ENCODE measurements at places on chromosomes 5 and 9.

- DNase-seq = no peak
Observed at GRCh38 chr5:108168915-108169314, 213.0 kb downstream of the FBXL17 start.

DNA sequence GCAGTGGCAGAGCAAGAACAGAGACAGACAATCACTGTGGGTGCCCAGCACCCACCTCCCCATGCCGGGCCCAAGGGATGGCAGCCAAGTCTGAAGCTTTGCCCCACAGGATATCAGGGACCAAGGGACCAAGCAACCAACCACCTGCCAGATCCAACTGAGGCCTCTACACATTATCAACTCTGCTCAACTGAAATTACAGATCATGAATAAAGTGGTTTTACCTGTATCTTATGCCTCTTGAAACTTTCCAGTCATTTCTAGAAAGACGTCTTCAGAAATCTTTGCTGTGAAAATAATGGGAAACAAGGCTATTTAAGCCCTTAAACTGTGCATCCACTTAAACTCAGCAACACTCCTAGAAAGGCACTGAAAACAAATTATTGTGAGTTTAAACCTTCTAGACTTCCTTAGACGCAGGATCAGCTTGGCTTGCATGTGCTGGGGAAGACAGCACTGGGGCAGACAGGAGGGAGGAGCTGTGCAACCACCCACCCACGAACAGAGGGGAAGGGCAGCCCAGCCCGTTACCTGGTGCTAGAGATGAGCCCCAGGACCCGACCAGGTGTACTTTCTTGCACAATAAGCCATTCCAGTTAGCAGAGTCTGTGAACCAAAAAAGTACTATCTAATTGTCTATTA, 80.0 kb downstream of the SEMA4D start:
- no peak for DNase-seq

DNA sequence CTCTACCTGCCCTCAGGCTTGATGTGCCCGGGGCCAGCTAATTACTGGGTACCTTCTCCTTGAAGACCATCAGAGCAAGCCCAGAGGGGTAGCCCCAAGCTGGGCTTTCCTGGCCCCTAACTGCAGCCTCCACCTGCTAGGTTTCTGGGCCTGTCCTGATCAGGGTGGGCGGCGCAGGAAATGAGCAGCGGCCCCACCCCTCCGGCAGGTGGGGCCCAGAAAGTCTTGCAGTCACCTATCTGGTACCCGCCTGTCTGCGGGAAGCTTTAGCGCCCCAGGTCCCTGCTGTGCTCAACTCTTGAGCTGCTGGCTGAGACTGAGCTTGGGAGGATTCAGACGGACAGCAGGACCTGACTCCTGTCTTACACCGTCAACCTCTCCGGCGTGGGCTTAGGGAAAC, 37.1 kb upstream of the LHX2 start:
- no peak for DNase-seq

DNA sequence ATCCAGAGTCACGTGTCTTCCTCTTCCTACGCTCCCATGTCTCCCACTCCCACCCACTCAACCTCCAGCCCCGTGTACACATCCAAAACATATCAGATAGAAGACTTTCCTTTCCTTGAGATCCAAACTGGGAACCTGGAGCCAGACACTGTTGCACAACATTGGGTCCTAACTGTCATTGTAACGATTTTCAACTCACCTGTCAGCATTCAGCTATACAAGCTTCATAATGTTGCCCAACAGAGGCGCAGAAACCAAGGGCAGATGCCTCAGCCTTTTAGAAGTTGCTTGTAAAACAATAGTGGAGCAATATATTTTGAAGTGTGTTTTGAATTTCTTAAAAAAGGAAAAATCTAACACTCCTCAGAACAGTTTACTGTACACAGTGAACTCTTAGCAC, 84.9 kb upstream of the GLIS3 start:
- DNase-seq = no peak

DNA sequence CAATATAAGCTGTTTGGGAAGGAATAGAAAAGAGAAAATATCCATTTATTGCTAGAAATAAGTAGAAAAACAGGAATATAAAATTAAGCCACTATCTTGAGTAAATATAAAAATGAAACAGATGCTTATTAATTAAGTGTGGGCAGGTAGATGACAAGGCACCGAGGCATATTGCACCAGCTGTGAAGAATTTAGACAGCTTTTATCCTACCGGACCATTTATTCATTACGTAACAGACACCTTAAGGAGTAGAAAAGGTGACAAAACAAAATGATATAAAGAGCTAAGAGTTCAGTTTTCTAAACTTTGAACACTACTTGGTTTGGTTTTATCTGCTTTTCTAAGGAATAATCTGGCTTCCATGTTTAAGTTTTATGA, 404.1 kb downstream of the PTPRD start:
- no peak for DNase-seq

GRCh38 chr5:107251151-107251550, 419.6 kb downstream of the EFNA5 start:
- no peak for DNase-seq

- no peak for DNase-seq
Observed at GRCh38 chr5:93328833-93329232, 252.2 kb downstream of the NR2F1-AS1 start.

DNA sequence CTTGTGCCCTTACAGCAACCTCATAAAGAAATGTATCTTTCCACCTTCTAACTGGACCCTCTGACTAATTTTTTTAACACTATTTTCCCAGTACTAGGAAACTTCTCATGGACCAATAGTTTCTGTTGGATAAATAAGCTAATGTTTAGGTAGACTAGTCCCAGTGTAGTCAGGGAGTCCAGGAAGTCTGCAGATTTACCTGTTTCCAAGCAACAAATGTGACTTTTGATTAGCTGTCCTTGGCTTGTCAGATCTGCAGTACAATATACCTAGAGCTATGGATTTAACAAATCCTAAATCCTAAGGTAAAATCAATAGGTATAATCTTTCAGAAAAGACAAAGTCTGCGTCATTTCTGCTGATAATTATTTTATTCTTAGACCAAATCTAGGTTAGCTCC, 55.7 kb downstream of the FAM174A start:
- no peak for DNase-seq

- DNase-seq = no peak
Observed at GRCh38 chr5:153460421-153460820, 30.0 kb upstream of the GRIA1 start.

GRCh38 chr9:107707915-107708441, 218.4 kb upstream of the KLF4 start:
- no peak for DNase-seq

DNA sequence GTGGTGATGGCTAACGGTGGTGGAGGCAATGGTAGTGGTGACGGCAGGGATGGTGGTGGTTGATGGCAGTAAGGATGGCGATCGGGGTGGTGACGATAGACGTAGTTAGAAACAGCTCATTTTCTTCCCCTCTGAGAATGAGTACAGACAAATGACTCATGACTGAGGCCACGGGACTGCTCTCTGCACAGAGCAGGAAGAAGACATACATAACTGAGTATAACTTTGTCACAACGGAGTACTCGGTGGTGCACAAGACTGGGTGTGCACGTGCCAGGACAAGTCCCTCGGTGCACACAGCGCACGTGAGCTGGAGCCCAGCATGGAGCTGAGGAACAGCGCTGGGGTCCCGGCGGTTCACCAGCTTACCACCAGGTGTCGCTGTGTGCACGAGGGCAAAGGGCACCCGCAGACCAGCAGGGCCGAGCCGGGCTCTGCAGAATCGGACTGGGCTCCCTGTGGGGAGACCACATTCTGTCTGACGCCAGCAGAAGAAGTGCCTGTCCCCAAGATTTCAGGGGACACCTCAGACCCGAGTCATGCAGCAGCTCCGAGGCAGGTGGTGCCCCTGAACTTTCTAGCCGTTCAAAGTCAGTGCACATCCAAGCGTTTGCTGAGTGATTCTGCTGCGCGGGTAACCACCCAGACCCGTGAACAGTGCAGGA, 188.6 kb downstream of the FSTL4 start:
- no peak for DNase-seq

- DNase-seq = no peak
Observed at GRCh38 chr5:80034962-80035821, at the start of gene THBS4. Gene THBS4, plus strand, starts transcription at chr5:80035348. Its CDS starts 190 bp downstream, at chr5:80035538.

- no peak for DNase-seq
Observed at GRCh38 chr5:120479066-120479465, 15.0 kb downstream of the PRR16 start.

DNA sequence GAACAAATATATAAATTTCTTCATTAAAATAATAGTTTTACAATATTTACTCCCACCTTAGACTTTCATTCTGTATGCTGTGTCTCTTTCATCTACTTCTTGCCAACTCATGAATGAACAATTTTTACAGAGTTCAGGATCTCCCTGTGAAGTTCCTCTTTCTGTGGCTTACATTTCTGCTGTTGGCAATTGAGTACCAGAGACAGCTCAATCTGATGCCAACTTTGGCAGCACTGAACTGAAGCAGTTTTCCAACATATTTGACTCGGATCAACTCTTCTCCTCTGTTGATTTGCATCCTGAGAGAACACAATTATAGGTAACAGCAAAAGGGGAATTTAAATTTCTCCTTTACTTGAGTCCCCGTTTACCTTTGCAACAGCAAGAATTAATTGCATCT, 1262.2 kb downstream of the EFNA5 start:
- DNase-seq = no peak

DNA sequence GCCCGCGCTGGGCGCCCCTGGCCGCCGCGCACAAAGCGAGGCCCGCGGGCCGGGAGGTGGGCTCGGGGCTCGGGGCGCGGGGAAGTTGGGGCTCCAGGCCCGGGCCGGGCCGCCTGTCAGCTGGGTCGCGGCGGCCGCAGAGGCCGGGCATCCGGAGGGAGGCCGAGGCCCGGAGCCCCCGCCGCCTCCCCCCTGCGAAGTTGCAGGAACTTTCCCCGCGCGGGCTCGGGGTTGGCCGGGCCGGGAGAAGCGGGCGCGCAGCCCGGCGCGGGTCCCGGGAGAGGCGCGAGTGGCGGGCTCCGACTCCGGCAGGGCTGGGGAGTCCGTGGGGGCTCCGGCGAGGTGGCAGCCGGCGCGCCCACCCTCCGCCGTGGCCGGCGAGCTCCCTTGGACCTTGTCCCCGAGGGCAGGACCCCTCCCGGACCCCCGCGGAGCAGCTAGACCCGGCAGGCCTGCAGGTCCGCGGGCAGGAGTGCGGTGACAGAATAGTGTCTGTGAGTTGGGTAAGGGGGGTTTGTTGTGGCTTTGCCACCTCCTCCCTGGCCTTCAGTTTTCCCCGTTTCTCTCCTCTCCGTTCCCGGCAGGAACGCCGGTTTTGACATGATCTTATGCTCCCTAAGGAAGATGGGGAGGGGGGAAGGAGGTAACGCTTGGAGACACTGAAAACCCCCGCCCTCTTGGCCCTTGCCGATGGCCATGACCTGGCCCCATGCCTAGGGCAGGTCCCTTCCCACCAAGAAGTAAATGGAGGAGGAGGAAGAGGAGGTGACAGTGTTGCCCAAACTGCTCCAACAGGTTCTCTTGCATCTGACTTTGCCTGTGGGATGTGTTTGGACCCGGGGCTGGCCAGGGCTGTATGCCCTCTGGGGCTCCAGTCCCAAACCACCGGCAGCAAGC, 942 bp downstream of the PHF2 start:
- no peak for DNase-seq

- DNase-seq = no peak
Observed at GRCh38 chr9:22204240-22204639, 195.1 kb upstream of the CDKN2B start.

- no peak for DNase-seq
Observed at GRCh38 chr5:1235838-1236237, 10.7 kb downstream of the SLC6A18 start.

GRCh38 chr9:89097219-89097618, 81.4 kb downstream of the SHC3 start:
- no peak for DNase-seq

GRCh38 chr5:169895926-169896325, 84.4 kb downstream of the INSYN2B start:
- DNase-seq = no peak

DNA sequence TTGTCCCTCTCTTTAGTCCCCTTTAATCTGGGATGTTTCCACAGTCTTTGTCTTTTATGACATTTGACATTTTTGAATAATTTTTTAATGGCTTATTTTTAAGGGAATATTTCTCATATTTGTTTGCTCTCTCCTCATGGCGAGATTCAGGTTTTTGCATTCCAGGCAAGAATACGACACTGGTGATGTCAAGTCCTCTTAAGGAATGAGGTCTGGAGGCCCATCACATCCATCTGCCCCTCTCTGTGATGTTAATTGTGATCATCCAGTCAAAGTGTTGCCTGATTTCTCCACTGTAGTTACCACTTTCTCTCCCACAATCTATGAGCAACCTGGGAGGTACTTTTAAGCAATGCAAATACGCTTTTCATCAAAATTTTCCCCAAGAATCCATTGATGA, 193.2 kb downstream of the MAST4 start:
- no peak for DNase-seq

- no peak for DNase-seq
Observed at GRCh38 chr5:176542596-176543427, 5.6 kb upstream of the RNF44 start.

GRCh38 chr5:79430196-79430595, 83.7 kb downstream of the HOMER1 start:
- no peak for DNase-seq

DNA sequence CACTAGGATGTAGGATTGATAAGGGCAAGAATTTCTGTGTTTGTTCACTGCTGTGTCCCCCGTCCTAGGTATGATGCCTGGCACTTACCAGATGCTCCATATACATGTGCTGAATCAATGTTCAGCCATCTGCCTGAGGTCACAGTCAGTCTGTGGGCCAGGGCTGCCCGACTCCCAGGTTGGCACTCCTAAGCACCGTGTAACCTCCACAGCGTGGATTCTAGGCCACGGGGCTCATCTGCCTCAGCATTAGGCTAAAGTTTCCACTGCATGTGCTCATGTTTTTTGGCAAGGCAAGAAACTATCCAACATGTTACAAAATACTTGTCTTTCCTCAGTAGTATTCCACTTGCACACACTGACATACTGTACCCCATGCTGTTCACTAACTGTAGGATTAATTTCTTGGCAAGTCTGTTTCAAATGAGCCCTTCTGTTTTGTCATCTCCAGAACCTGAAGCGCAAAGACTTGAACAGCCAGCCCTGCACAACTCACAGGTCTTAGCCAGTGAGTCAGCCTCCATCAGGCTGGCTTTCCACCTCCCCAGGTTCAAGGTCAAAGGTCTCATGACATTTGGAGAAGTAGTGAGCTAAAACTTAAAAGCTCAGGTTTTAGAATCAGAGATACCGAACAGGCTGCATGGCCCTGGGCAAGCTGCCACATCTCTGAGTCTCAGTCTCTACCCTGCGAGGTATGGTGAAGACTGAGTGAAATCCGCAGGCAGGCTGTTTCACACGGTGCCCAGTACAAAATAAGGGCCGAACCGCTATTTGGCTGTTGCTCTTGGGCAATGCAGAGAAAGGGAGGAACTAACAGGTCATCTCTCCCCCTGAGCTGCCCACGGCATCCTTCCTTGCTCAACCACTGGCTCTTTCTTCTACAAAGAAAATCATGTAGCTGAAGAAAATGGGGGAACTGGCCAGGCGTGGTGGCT, 7.2 kb downstream of the TOR1A start:
- DNase-seq = no peak

All from NCI-H526 (cell line).